Purkinje cell (primary cell): ENCODE measurements at places on chromosomes 7 and 10. TPM values are rescaled to one million over a fixed set of nuclear protein-coding genes. Genes with fewer than 3 reads are reported as not detected.

The OR2A1 gene
- polyA plus RNA-seq = not detected in 2 replicates

The OR2A5 gene
- not detected in 2 replicates for polyA plus RNA-seq

The TAC1 gene
- 296 and 336 TPM in 2 replicates for polyA plus RNA-seq

The ZCWPW1 gene
- 8.7 and 9.3 TPM in 2 replicates for polyA plus RNA-seq

The CPN1 gene
- not detected in 2 replicates for polyA plus RNA-seq

The INMT gene
- polyA plus RNA-seq = 0.22 and 0.60 TPM in 2 replicates

The EBLN1 gene
- not detected in 2 replicates for polyA plus RNA-seq

The CYP3A4 gene
- not detected in 2 replicates for polyA plus RNA-seq

The NPY gene
- polyA plus RNA-seq = 52.9 TPM in 1 of 2 replicates, not detected in the other

The TEX36 gene
- polyA plus RNA-seq = not detected in 2 replicates

The PAX4 gene
- polyA plus RNA-seq = not detected in 2 replicates

The NUDT13 gene
- polyA plus RNA-seq = not detected in 2 replicates

The SPOCK2 gene
- 71.1 and 128 TPM in 2 replicates for polyA plus RNA-seq

The EPO gene
- not detected in 2 replicates for polyA plus RNA-seq

The NUTM2B gene
- not detected in 2 replicates for polyA plus RNA-seq

The NPC1L1 gene
- polyA plus RNA-seq = not detected in 2 replicates

The PLEKHS1 gene
- polyA plus RNA-seq = not detected in 2 replicates

The CLDN12 gene
- polyA plus RNA-seq = 111 and 117 TPM in 2 replicates

The ZNF853 gene
- not detected in 2 replicates for polyA plus RNA-seq

The IGFBP3 gene
- 2.7 and 10.5 TPM in 2 replicates for polyA plus RNA-seq

The CPED1 gene
- not detected in 2 replicates for polyA plus RNA-seq

The SEMA3C gene
- polyA plus RNA-seq = 0.22 and 1.4 TPM in 2 replicates

The COBL gene
- 0.31 and 7.3 TPM in 2 replicates for polyA plus RNA-seq

The RSPH10B gene
- 0.22 TPM in 1 of 2 replicates, not detected in the other for polyA plus RNA-seq

The SERPINE1 gene
- polyA plus RNA-seq = not detected in 2 replicates

The TCERG1L gene
- polyA plus RNA-seq = 0.17 and 0.81 TPM in 2 replicates

The APBB1IP gene
- polyA plus RNA-seq = not detected in 2 replicates

The ACTL6B gene
- polyA plus RNA-seq = 15.7 and 21.5 TPM in 2 replicates

The EDRF1 gene
- 10.0 and 15.5 TPM in 2 replicates for polyA plus RNA-seq

The TMEM130 gene
- polyA plus RNA-seq = 37.0 and 74.7 TPM in 2 replicates

The PAPOLB gene
- polyA plus RNA-seq = 0.13 TPM in 1 of 2 replicates, not detected in the other

The CDHR1 gene
- 0.20 and 0.85 TPM in 2 replicates for polyA plus RNA-seq

The DDC gene
- 7.0 and 7.1 TPM in 2 replicates for polyA plus RNA-seq

The IGF2BP3 gene
- not detected in 2 replicates for polyA plus RNA-seq

The WDR86 gene
- polyA plus RNA-seq = not detected in 2 replicates

The ANKRD22 gene
- polyA plus RNA-seq = not detected in 2 replicates

The SHH gene
- 3.3 and 8.0 TPM in 2 replicates for polyA plus RNA-seq

The GPR37 gene
- polyA plus RNA-seq = 2.7 TPM in 1 of 2 replicates, not detected in the other

The CTAGE4 gene
- not detected in 2 replicates for polyA plus RNA-seq

The NPTX2 gene
- polyA plus RNA-seq = 0.45 and 15.1 TPM in 2 replicates

The FKBP6 gene
- not detected in 2 replicates for polyA plus RNA-seq

The OPALIN gene
- 0.50 and 3.0 TPM in 2 replicates for polyA plus RNA-seq

The RP9 gene
- polyA plus RNA-seq = 19.5 and 21.5 TPM in 2 replicates

The PCDH15 gene
- polyA plus RNA-seq = 0.29 and 2.6 TPM in 2 replicates

The NKX2-3 gene
- polyA plus RNA-seq = not detected in 2 replicates

The ITPRID1 gene
- polyA plus RNA-seq = 2.0 TPM in 1 of 2 replicates, not detected in the other

The PSTK gene
- polyA plus RNA-seq = 54.8 and 71.3 TPM in 2 replicates

The SEC31B gene
- 1.6 and 3.7 TPM in 2 replicates for polyA plus RNA-seq

The TFEC gene
- polyA plus RNA-seq = not detected in 2 replicates

The PSD gene
- 1.1 and 1.7 TPM in 2 replicates for polyA plus RNA-seq

The CFAP69 gene
- 6.6 and 11.6 TPM in 2 replicates for polyA plus RNA-seq

The FBXL13 gene
- polyA plus RNA-seq = 0.82 and 2.5 TPM in 2 replicates

The CPVL gene
- not detected in 2 replicates for polyA plus RNA-seq

The VOPP1 gene
- 152 and 240 TPM in 2 replicates for polyA plus RNA-seq

The PRSS1 gene
- polyA plus RNA-seq = not detected in 2 replicates

The CREB5 gene
- polyA plus RNA-seq = 3.1 and 4.1 TPM in 2 replicates

The CHAT gene
- polyA plus RNA-seq = not detected in 2 replicates
